Foreskin fibroblast (primary cell): ENCODE measurements at places on chromosomes 7 and 10.

- no peak for DNase-seq
Measured at GRCh38 chr10:102382871-102383270, 12.6 kb upstream of the NFKB2 start.

DNA sequence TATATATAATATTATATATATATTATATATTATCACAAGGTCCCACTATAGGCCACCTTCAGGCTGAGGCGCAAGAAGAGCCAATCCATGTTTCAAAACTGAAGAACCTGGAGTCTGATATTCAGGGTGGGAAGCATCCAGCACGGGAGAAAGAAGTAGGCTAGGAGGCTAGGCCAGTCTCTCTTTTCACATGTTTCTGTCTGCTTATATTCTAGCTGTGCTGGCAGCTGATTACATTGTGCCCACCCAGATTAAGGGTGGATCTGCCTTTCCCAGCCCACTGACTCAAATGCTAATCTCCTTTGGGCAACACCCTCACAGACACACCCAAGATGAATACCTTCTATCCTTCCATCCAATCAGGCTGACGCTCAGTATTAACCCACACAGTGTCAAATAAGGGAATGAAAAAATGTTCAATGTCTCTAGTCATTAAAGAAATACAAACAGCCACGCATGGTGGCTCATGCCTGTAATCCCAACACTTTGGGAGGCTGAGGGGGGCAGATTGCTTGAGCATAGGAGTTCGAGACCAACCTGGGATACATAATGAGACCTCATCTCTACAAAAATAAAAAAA lies 135.4 kb upstream of the PCBD1 start:
- no peak for DNase-seq

GRCh38 chr7:45714521-45714820 lies 140.3 kb downstream of the ADCY1 start:
- no peak for DNase-seq

- DNase-seq = no peak
Measured at GRCh38 chr7:107967420-107967819, 35.5 kb downstream of the LAMB1 start.

DNA sequence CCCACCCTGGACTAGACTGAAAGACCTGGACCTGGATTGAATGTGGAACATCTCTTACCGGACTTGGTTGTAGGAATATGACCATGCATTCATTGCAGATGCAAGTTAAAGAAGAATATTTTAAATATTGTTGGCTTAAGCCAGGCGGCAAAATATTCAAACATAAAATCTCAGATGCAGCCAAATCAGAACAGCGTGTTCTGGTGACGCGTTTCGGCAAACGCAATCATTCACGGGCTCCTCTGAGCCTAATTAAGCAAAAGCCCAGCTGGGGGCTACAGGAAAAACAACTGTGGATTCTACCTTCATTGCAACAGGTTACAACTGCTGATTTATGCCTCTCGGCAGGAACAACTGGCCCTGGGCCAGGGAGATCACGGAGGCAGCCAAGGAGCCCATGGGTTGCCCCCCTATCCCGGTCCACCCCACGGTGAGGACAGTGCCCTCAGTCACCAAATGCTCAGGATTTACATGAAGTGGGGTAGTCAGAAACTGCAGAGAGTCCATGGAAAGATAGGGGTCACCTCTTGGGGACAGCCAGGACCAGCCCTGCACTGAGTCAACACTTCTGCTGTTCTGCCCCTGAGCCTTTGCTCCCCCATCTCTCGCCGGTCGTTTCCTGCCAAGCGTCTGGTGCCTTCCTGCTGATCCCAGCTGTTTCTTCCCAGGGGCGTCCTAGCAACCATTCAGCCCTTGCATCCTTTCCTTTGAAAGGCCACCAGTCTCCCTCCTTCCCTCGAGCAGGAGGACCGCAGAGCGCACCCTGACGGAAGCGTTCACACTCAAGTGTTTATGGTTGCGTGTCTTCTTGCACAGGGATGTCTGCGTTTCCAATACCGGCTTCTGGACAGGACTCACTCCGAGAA lies 64.4 kb upstream of the SFMBT2 start:
- no peak for DNase-seq

DNA sequence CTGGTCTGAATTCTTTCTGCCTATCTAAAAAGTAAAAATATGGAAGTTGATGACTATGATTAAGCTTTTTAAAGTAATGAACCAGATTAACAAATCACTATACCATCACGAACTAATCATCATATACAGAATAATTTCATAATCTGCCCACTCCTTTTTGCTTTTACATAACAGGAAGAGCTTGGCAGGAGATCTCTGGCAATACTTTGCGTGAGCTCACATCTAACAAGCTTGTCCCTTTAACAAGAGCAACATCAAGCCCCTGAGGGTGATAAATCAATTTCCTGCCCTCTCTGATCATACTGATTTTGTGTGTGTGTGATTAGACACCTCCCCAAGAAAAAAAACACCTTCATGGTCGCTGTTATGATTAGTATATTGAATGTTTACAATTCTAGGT lies 143.5 kb upstream of the ASAH2 start:
- DNase-seq = no peak

DNA sequence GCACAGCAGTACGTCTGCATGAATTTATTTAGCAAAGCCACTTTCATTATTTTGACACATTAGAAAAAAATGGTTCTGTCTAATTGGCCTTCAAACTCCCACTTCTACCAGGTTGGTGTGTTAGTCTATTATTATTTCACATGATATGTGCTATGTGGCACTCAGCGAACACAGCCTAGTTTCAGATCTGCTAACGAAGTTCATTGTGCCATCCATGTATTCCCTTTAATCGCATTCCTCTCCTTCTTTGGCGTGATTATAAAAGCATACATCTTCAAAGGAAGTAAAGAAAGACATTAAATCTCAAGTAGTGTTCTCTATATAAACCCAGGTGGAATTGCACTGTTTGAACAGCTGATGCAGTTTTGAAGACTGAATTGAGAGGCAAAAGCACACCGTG lies 96.4 kb upstream of the CACNA2D1 start:
- no peak for DNase-seq

DNA sequence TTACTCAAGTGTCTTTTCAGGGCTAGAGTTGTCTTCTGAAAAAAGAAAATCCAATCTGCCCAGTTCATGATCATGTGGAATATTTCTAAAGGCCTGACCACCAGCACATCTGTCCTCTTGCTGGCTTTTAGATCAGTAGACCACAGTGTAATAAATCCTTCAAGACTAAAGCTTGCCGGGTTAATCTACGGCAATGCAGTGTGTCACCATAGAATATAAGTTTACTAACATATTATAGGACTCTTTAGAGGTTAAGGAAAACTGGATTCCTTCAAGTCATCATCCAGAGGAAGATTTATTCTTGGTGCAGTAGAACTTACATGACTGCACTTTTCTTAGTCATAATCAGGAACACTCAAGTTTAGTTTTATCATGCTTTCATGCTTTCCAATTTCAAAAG lies 349.5 kb downstream of the SEMA3D start:
- no peak for DNase-seq
